ENCODE measurements at places on chromosomes 6 and 20.

GRCh38 chr6:13461805-13462204 is 25.6 kb downstream of the GFOD1 start:
- DNase-seq, result no peak

DNA sequence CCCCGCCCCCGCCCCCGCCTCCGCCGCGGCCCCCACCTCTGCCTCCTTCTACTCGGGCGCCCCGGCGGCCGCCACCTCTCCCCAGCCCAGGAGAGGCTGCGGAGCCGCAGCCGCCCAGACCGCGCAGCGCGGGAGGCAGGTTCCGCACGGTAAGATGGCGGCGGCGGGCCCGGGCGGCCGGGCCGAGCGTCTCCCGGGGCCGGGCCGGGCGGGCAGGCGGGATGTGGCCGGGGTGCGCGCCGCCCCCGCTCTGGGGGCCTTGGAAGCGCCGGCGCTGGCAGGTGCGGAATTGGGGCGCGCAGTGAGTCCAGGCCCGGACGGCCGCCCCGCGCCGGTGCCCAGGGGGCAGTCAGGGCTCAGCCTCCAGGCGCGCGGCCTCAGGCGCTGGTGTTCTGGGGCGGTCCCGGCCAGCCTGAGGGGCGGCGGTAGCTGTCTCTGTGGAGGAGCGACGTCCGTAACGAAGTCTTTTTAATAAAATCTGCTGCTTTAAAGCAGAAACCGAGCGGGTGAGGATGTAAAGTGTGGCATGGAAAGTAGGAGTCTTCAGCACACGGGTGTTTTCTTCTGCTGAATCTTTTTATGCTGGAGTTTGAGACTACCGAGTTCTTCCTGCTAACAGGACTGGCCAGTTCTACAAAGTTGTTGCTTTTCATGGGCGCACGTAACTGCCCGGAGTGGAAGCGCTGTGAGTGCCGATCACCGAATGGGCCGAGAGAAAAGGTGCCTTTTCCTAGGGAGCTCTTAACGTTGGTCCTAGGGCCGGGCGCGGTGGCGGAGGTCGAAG is at the start of gene GID8:
GID8 (plus strand) TSS at position 43 of the 784 bp plus-strand sequence. CDS start 3,356 bp downstream, outside the sequence.
- DNase-seq, result no peak

- no peak for DNase-seq
Measured at GRCh38 chr6:85285114-85285513, 164.8 kb upstream of the NT5E start.

DNA sequence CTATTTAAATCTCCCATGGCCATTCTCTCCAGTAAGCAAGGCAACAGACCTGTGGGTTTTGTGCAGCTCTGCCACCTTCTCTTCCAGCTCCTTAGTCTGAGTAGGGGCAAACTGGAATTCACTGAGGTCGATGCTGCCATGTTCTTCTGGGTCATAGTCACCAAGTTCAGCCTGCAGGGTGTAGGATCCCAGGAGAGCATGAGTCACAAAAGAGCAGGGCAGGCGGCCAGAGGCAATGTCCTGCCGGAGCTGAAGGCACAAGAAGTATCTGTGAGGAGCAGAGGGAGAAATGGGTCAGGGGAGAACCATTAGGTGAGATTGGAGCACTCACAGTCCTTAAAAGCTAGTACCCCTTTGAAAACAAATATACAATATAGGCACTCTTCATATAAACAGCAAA is 73.7 kb downstream of the SMLR1 start:
- DNase-seq, result no peak

DNA sequence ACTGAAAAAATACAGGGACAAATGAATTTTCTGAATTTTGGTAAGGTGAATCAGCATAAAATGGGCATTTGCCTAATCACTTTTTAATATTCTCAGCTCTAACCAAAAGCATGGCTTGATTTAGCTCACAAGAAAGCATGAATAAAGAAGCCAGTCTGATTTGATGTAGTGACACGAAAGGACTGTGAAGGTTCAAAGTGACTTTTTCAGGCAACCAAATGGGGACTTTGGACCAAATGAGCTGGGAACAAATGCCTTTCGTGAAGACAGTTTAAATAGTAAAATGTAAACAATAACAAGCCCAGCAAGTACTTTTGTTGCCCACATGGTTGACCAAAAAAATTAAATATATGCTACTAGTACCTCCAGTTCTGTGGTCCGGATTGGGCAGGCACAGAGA is 12.9 kb upstream of the CBLN4 start:
- DNase-seq, result no peak

DNA sequence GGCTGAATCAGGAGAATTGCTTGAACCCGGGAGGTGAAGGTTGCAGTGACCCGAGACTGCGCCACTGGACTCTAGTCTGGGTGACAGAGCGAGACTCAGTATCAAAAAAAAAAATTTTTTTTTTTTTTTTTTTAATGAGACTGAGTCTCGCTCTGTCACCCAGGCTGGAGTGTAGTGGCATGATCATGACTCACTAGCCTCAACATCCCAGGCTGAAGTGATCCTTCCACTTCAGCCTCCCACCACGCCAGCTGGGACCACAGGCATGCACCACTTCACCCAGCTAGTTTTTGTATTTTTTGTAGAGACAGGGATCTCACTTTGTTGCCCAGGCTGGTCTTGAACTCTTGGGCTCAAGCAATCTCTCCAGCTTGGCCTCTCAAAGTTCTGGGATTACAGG is 53.3 kb downstream of the MYO6 start:
- no peak for DNase-seq

- DNase-seq, result no peak
Measured at GRCh38 chr20:1334761-1335160, 5.8 kb upstream of the SDCBP2 start.

DNA sequence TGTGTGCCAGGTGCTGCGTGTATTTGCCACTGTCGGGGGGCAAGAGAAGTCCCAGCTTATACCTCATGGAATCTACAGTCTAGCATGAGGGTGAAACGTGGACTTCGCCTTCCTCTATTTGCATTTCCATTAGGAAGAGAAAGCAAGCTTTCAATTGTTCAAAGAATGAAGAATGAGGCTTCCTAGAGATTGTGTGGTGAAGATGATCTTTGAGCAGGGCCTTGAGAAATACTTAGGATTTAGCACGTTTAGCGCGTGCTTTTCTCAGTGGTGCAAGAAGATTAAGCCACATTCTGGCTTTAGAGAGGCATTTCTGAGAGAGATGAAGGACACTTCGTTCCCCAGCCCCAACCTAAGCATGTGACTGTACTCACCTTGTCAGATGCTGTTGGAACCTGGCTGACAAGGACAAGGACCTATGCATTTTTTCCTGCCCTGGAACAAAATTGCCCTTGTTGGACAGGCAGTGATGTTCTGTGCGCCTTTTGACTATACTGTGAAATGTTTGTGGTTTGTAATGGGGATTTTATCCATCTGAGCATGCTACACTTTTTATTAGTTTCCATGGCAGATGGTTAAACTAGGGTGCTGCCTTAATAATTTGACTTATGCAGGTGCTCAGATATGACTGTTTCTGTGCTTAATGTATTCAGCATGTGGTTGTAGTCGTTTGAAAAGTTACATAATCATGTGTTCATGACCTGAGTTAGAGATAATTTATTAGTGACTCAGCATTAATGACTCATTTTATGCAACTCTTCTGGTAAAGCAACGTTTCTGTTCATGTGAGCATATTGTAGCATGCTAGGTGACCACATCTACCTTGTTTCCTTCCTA is 10.7 kb downstream of the TULP4 start:
- no peak for DNase-seq

DNA sequence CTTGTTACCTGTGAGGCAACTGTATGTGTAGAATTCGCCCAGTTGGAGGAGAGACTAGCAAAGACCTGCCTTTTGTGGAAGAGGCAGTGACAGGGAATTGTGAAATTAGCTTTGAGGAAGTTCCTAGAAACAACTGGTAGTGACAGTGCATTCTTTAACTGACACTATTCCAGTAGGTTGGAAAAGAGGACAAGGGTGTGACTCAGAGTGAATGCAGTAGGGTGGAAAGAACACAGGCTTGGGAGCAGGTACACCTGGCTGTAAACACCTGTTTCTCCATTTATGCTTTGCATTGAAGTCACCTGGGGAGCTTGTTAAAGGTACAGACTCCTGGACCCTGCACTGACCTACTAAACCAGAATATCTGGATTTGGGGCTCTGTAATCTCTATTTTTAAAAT is 295.7 kb downstream of the PHACTR1 start:
- no peak for DNase-seq

- DNase-seq, result no peak
Measured at GRCh38 chr20:62303340-62304226, 786 bp downstream of the ADRM1 start.

GRCh38 chr6:54307439-54307910 is 766 bp upstream of the TINAG start:
- no peak for DNase-seq

- no peak for DNase-seq
Measured at GRCh38 chr6:163356324-163356723, 58.2 kb upstream of the QKI start.

DNA sequence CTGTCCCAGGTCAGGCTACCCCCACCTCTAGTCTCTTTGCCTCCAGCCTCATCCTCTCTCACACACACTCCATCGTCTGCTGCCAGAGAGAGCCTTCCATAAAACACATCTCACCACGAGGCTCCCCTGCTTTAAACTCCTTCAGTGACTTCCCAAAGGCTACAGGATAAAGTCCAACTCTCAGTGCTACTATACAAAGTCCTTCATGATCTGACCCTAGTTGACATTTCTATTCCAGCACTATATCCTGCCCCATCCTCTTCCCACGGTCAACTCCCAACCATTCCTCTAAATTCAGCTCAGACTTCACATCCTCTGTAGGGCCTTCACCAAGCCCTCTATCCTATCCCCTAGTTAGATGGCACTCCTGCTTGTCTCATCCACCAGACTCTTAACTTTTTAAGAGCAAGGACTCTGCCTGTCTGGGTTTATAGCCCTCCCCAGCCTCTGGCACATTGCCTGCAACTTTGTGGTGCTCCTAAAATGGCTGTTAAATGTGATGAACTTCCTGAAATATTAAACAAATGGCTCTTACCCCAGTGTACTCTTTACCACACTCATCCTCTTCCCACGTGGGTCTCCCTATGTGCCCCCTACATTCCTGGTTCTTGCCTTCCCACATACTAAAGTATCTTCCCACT is 36.1 kb downstream of the KIF16B start:
- no peak for DNase-seq

DNA sequence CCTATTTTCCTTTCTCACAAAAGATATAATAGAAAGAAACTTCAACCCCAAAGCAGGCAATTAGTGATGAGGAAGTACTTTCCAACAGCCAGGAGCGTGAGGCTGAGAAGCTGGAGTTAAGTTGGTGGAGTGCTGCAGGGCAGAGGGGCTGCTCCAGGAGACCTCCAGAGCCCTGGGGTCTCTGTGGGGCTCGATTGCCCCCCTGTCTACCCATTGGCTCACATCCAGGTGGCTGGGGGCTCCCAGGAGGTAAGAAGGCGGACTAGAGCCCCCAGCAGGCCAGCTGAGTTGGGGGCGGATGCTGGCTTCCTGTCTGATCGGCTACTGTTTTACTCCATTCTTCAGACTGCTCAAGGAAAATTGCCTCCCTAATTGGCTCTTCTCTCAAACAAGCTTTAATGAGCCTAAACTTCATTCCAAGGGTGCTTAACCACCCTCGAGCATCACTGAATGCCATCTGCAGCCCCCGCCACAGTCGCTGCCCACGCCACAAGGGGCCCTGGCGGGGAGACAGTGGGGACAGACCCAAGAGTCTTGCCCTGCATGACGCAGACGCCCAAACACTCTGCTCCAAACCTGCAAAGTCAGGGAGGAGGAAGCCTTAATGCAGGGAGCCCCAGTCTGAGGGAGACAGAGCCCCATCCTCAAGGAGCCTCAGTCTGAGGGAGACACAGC is 78.6 kb downstream of the MDGA1 start:
- no peak for DNase-seq

- DNase-seq, result no peak
Measured at GRCh38 chr6:156126535-156126934, 650.6 kb upstream of the ARID1B start.

GRCh38 chr20:32623667-32624157 is 38.6 kb upstream of the NOL4L start:
- DNase-seq, result no peak
